ENCODE measurements at places on chromosomes 13 and 19.

DNA sequence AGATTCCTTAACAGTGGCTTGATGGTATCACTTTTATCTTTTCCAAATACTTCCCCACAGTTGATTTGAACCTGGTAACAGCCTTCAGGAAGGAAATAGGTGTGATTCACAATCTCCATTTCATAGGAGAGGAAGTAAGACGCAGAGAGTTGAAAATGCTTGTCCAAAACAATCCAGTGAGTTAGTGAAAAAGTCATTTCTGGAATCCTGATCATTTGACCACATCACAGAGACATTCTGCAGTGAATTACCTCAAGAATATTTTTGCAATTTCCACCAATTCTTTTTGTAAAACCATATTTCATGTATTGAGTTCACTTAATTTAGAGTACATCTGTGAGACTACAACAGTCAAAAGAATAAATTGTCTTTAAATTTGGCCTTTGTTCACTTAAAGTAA is 292.8 kb downstream of the DCLK1 start:
- no peak for DNase-seq

GRCh38 chr13:22126433-22127021 is 455.7 kb downstream of the FGF9 start:
- no peak for DNase-seq

DNA sequence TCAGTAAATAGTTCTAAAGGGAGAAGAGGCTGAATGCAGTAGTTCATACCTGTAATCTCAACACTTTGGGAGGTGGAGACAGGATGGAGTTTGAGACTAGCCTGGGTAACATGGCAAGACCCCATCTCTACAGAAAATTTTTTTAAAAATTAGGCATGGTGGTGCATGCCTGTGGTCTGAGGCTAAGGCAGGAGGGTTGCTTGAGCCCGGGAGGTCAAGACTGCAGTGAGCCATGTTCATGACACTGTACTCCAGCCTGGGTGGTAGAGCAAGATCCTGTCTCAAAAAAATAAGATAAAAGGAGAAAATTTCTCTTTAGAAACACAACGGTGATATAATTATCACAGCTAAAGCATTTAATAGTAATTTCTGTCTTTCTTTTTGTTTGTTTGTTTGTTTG is 57.1 kb downstream of the SIPA1L3 start:
- no peak for DNase-seq

GRCh38 chr19:52584736-52585440 is 14.8 kb downstream of the ZNF701 start:
- no peak for DNase-seq

DNA sequence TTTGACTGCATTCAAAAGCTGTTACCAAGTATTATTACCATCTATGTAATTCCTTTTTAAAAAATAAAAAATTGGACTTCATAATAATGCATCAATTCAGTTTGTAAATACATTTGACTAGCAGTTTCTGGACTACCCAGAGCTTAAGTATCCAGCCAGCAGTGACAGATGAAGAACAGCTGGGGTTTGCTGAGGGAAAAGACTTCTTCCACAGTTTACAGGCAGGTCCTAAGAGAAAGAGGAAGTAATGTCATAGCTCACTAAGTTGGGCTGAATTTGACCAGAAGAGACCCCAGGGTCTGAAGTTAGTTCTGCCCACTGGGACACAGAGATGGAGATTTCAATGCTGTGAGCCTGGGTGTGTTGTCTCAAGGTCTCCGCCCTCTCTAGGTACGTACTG is 96.4 kb downstream of the MBNL2 start:
- DNase-seq: no peak

DNA sequence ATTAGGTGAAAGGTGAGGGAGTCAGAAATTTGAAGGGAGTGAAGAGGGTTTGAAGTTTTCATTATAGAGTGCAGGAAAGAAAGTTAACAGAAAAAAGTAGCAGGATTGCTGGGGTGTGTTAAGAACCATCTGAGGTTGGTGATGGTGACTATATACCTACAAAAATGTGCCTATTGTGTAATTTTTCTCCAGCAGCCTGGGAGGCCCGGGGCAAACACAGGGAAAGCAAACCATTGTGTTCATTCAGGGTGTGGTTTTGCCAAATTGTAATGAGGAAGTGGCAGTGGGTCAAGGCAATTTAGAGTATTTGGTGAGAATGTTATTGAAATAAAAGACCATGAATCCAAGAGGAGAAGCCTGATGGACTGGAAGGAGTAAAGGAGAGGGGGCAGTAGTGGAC is 8.2 kb upstream of the SUCLA2 start:
- no peak for DNase-seq

GRCh38 chr19:43286786-43287185 is 17.5 kb upstream of the PSG9 start:
- no peak for DNase-seq

- DNase-seq: no peak
Observed at GRCh38 chr19:40799558-40800338, 757 bp downstream of the EGLN2 start.

DNA sequence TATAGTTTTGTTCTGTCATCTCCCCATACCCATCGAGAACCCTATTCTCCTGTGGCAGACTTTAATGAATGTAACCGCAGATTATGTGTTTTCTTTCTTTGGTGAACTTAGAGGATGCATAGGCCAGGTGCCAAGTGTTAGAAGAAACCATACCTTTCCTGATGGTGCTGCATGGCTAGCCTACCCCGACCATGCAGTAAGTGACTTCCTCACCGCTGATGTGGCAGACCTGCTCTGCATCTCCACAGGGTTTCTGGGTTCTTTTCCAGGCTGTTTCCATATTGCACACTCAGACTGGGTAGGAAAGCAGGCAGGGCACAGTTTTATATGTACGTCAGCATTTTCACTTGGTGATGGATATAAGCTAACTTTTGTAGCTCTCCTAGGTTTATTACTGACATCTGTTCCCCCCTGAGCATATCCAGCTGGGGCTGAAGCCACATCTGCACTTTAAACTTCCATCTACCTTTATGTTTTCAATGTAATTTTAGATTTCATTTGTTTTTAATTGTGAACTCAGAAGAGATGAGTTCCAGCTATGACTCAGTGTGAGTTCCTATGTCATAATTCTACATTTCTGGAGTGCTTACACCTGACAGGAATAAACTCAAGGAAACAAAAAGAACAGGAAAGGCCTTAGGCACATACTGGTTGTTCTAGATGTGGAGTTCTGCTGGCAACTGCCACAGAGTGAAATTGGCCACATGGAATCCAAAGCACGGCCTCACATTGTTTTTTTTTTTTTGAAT is 42.3 kb downstream of the LRCH1 start:
- no peak for DNase-seq

DNA sequence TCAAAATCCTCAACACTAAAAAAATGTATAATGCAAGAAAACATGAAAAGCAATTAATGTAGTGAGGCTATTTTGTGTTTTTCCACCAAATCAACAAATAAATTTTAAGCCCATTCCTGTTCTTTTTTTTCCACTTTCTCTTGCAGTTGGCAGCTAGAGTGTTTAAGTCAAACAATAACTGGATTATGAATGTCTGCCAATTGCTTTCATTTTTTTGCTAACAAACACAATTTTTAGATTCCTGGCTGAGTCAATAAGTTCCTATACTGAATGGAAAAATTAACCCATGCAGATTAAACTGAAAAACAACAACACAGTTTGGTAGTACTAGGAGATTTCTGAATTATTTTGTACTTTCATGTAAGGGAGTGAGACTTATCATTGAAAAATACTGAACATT is 232.4 kb downstream of the SLITRK5 start:
- DNase-seq: no peak

GRCh38 chr19:39356647-39357046 is 14.4 kb downstream of the SAMD4B start:
- no peak for DNase-seq

DNA sequence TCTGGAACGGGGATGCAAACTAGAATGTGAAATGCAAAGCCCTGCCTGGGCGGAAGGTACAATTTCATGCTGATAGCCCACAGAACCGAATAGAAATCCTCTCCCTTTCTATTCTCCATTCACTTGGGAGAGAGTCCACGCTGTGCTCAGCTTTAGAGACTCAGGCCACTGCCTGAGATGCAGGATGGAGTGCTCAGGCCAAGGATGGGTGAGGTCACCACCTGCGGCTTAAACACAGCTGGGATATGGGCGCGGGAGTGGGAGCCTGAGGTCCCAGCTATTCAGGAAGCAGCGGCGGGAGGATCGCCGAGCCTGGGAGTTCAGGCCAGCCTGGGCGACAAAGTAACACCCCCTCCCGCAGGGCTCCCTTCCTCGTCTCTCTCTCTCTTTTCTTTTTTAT is 446 bp upstream of the ZNF83 start:
- no peak for DNase-seq

DNA sequence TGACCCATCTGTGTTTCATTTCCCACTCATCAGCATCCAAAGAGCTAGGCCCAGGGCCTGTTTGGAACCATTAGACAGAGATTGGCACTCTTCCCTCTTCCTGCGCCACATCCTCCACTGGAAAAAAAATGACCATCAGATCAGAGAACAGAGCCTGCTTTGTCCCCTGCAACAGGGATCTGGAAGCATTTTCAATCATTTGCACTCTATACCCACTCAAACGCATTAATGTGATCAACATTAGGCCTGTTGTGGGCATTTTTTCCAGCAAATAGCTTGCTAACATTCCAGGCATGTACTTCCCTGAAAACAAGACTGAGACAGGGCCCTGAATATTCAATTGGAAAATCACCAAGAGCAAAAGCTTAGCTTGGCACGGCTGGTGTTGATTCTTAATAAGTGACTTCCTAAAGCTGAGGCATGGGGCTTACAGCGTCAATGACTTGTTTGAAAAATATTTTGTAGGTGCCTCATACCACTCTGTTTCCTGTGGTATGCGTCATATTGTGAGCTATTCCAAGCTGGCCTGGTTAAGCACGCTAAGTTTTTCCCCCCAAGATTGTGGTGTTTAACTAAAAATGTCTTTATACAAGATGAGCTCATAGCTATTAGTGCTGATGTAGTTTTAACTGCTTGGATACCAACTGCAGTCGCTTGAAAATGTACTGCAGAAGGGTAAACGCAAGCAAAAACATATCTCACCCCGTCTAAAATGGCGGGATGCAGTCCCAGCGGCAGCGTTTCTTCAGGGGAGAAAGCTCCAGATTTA is 404.4 kb downstream of the SPRY2 start:
- DNase-seq: no peak

DNA sequence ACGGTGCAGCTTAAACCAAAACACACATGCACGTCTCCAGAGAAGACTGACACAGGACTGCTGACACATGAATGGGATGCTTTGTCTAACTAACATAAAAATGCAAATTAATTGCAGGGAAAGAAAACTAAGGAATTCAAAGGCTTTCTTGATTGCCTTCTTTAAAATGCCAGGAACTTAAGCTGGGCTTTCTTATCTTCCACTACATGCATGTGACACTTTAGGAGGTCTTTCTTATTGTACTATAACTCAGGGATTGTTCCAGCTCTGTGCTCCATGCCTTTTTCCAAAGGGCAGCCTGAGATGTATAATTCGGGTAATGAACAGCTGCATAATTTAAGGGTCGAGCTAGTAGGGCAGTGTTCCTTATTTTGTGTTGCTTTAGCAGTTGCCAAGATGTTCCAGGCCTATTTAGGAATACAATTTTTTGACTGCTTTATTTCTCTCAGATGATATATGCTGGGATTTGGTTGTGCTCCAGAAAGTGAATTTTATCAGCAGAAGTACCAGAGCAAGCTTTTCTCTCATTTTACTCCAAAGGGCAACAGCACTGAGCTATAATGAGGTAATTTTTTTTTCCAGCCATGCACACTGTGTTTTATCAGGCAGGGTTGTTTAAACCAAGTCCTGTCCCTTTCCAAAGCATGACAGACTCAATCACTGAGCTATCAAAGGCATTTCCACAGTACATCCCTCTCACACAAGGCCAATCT is 885.2 kb downstream of the PCDH9 start:
- DNase-seq: no peak

DNA sequence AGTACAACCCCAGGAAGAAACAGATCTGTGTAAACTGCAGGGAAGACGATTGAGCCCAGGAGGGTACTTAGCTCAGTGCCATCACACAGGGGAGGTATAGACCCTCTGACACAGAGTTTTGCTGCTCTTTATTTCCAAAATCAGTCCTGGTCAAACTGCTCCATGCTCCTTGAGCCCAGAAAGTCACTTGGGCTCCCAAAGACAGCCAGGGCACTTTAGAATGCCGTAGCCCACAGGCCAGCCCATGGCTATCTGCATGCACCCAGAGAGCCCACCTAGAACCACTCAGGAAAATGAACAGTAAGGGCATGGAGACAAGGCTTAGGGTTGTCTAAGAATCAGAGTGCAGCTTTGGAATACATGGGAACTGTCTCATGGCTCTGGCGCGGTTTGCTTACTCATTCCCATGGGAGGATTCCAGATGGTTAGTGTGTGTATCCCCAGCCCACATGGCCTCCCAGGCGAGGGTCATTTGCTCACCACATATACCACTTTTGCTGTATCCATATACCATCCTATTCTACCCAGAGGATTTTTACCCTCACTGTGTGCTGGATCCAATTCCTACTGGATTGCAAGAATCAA is 14.7 kb upstream of the PDCD5 start:
- no peak for DNase-seq

DNA sequence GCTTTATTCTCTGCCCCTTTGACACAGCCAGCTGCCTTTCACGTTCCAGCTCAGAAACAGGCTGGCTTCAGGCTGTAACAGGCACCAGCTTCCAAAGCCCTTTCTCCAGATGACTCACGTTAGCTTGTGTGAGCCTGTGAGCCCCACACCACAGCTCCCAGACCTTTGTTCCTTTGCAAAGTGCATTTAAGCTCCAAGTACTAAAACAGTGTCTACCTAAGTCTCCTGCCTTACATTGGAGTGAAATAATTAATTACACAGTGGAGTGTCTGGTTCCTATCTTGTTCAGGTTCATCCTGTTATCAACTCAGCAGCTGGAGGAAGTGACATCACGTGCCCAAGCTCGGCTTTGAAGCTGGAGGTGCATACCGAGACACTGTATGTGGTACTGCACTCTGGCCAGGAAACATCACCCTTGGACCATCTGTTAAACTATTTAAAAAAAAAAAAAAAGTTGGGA is 475.8 kb downstream of the FOXO1 start:
- DNase-seq: no peak

DNA sequence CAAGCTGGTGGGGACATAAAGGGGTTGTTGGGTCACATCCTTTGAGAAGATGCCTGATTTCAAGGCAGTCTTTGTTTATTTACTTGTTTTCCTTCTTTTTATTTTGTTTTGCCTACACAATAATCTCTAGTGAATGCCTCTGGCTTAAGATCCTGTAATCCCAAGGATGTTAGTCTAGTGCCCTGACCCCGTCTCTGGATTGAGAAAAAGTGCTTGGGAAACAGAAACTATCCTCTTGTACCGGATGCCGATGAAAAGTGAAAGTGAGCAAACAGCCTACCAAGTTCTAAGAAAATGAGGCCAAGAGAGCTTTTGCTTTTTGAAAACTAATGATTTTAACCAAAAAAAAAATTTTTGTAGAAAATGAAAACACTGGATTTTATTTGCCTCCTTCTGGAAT is 42.1 kb upstream of the C1QTNF9 start:
- no peak for DNase-seq

DNA sequence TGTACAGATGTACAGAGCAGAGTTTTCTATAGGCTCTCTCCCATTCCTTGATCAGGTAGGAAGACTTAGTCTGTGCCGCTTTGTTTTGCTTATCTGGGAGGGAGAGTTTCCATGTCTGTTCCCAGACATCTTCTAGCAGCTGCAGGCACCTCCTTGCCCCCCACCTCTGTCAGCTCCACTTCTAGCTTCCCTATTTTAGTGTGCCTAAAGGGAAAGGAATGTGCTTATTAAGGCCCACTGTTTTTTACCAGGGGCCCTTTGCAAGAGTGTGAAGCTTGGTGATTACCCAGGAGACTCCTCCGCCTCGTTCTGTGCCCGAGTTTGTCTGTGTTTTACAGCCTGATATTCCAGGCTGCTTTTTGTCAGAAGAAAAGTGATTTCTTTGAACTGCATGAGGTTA is 1984.4 kb downstream of the OLFM4 start:
- no peak for DNase-seq

Data from DMS79 (cell line).